Uterus (tissue), 4 donors: ENCODE measurements at places on chromosomes 12 and 14. TPM values are rescaled to one million over a fixed set of nuclear protein-coding genes. Genes with fewer than 3 reads are reported as not detected.

Gene EP400
- 27.0 TPM for total RNA-seq

Gene TPH2
- total RNA-seq: not detected

Gene PAPLN
- 16.5 TPM for total RNA-seq

Gene REP15
- total RNA-seq: 1.4 TPM

Gene LYSET
- total RNA-seq: 9.1 TPM

Gene GLT8D2
- total RNA-seq: 12.6 TPM

Gene RPS29
- total RNA-seq: 2,160 TPM

Gene MMP17
- total RNA-seq: 3.7 TPM

Gene LMNTD1
- total RNA-seq: not detected

Gene C12orf50
- total RNA-seq: 7.7 TPM

Gene ZFC3H1
- total RNA-seq: 12.6 TPM
